ENCODE measurements at places on chromosomes 7 and 10.

- no peak for DNase-seq
These were observed 8.6 kb downstream of the GDF2 start for GRCh38 chr10:47330804-47331203.

- no peak for DNase-seq
These were observed 30.0 kb upstream of the ZNF722 start for GRCh38 chr7:63968629-63969028.

- no peak for DNase-seq
These were observed 14.2 kb upstream of the FOXK1 start for GRCh38 chr7:4667776-4668509.

- no peak for DNase-seq
These were observed 16.8 kb upstream of the PTPN12 start for GRCh38 chr7:77520261-77520660.

GRCh38 chr10:42939685-42940366 is 137.0 kb upstream of the RET start:
- DNase-seq, result no peak

DNA sequence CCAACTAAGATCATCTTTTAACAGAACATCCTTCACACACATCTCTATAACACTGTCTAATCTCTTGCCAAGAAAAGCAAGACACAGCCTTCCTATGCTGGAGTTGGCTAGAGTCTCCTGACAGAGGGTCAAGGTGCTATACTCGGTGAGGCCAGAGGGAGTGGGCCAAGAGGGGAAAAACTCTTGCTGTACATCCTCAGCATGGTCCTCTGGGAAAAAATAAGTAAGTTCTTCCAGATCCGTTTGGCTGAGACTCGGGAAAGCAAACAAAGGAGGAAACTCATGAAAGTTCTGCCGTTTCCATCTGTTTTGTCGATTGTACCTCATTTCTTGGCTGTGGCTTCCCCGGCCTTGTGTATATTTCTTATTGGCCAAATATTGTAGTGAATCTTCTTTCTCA is 33.9 kb downstream of the VWDE start:
- no peak for DNase-seq

- DNase-seq, result no peak
These were observed 9.8 kb upstream of the PAX2 start for GRCh38 chr10:100735337-100736143.
